ENCODE measurements at places on chromosomes 12 and 14.

DNA sequence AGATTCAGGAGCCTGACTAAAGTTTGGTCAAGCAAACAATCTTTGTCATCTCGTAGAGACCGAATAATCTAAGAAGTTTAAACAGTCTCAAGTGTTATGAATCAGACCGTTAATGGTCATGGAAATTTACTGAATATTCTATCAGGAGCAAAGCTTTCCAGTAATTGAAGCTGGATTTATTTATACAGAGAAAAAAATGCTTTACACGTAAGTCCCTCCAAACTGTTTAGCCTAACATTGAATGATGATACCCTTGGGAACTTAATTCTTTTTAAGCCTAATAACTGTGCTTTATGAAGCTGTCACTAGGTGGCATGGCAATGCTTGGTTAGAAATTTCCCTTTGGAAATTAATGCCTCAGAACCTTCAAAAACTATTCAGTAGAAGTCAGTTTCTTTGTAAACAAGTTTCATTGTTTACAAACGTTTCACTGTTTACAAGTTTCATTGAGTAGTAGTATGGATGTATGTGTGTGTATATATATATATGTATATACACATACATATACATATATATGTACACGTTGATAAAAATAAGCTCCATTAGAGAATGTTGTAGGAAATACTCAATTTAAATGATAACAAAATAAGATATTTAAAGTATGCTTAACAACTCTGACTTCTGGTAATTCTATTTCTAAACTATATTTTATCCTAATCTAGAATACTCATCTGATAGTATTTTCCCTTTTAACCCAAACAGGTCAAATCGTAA lies 32.1 kb downstream of the DEPDC4 start:
- DNase-seq = peak; percentile 41

DNA sequence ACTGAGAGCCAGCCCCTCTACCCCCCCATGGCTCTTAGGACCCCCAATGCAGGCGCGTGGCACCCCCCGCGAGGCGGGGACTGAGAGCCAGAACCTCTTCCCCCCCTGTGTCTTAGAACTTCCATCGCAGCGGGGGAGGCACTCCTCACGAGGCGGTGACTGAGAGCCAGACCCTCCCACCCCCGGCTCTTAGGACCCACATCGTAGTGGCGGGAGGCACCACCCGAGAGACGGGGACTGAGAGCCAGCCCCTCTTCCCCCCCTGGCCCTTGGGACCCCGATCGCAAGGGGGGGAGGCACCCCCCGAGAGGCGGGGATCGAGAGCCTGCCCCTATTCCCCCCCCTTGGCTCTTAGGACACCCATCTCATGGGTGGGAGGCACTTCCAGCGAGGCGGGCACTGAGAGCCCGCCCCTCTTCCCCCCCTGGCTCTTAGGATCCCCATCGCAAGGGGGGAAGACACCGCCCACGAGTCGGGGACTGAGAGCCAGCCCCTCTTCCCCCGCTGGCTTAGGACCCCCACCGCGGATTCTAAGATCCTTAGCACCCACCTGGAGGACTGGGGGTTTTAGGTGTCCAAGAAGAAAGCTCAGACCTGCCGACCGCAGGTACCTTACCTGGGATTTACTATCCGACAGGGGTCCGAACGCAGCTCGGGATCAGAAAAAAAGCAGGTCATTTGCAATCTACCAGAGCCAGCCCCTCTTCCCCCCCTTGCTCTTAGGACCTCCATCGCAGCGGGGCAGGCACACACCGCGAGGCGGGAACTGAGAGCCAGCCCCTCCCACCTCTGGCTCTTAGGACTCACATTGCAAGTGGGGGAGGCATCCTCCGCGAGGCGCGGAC lies 44.9 kb downstream of the DDX11 start:
- peak; percentile 75 for DNase-seq

DNA sequence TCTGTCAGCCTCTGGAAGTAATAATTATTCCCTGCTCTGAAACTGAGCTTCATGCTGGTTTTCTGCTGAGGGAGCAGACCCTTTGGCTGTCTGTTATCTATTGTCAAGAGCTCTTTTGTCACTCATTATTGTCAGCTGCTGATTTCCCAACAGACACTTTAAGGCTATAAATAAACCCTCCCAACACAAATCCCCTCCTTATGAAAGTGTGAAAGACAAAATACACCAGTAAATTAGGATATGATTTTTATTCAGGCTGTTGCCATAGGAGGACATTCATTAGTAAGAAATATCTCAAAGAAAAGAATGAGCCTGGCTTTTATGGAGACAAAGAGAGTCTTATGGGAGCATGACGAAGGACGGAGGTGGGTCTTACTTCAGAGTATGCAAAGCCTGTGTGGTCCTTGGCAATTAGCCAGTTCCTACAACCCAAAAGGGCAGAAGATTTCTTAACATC lies 180.8 kb downstream of the CRADD start:
- no peak for DNase-seq

- no peak for DNase-seq
These were observed 152.9 kb upstream of the SEL1L start for GRCh38 chr14:81686512-81686911.

DNA sequence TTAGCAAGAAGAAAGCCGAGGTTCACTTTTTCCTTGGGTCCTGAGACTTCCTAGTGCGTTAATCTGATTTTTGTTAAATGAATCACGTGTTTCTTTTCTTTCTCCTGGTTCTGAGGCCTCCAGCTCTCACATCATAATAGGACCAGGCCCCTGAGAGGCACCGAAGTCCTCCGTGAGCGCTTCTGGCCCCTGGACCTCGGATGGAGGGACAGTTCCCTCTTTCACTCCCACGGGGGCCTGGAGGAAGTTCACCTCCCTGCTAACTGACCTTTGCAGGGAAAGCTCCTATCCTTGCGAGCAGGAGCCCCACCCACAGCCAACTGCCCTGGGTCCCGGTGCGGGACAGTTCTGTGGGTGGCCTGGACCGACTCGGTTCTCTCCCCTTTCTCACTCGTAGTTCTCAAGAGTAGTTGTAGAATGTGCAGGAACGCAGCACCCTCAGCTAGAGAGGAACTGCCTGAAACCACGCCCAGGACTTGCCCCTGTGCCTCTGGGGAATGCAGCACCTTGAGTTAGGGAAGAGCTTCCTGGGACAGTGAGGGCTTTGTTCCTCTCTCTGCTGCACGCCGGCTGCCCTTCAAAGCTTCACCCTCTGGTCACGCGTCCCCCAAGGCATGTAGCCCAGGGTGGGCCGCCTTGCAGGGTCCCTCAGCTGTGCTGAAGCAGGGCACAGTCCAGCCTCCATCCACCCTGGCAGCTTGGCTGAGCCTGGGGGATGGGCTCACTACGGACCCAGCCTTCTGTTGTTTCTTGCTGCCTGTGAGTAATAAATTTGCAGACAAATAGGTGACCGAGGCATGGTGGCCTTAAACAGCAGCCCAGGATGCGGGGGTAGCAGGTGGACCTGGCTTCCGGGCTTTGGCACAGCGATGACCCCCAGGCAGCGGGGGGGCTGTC lies 264.6 kb downstream of the ADGRD1 start:
- DNase-seq = no peak
